ENCODE measurements at places on chromosomes 4 and X.

DNA sequence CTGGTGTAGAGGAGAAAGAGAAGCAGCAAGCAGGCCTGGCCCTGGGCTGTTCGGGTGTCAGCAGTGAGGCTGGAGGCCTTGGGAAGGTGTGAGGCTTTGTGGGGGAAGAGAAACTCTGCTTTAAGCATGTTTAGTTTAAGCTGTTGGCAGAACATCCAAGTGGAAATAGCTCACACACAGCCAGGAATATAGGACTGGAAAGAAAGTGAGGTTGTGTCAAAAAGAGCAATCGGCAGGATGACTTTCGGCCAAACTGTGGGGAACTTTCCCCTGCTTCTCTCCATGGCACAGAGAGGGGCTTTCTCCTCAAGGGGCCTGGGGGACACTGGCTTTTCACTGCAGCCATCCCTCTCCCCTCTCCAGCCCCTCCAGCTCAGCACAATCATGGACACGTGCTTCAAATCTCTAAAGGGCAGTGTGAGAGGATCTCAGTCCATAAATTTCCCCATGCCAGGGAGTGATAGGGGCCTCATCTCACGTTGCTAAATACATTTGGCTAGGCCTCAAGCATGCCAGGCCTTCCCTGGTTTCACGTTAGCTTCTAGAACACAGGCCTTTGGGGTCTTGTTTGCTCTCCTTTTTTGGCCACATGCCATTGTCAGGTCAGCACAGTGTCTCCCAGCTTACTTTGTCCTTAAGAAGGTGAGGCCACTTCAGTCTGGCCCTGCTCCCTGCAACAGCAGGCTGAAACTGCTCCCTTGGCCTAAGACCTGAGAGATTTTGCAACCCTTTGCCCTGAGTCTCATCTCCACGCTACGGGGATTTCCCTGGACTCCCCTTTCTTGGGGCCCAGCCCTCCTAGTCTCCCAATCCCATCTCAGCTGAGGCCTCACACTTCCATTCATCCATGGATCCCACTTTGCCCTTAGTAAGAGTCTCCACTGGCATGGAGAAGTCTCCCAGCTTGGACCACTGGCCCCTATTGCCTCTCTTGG, 8.3 kb upstream of the CITED1 start:
- DNase-seq: no peak

GRCh38 chr4:93834249-93835066, 5.9 kb downstream of the ATOH1 start:
- no peak for DNase-seq

- no peak for DNase-seq
These were observed 21.1 kb upstream of the UVSSA start for GRCh38 chr4:1325681-1326635.

- DNase-seq: no peak
These were observed 1087.4 kb upstream of the SLIT2 start for GRCh38 chr4:19164334-19164733.

DNA sequence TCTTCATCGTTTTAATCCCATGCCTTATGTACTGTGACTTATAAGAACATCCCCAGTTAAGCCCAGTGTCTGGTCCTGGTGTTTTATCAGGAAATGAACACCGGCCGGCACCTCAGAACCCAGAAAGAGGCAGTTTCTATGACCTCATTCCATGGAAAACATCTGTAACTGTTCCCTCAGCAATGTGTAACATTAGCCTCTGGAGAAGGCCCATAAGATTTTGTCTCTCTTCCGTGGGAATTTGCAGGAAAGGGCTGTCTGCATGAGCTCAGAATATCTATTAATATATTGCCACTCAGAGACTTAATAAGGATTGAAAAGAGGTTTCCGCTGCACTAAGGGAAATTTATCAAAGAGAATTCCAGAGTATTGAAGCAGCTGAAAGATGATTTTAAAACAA, 3.1 kb upstream of the TCEANC start:
- no peak for DNase-seq

DNA sequence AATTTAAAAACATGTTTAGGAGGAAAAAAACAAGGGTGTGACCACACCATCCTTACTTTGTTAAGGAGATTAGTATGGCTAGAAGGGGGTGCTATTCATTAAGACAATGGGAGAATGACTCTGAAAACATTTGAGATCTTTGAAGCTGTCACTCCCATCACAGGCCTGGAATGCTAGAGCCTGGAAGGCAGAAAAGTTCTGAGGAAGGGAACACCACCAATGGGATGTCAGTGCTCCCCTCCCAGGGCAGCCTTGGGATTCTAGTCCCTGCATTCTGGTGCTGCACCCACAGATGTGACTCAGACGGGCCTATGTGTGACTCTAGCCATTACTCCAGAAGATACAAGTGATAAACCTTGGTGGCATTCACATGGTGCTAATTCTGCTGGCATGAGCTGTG, 162.2 kb upstream of the ANXA10 start:
- no peak for DNase-seq

DNA sequence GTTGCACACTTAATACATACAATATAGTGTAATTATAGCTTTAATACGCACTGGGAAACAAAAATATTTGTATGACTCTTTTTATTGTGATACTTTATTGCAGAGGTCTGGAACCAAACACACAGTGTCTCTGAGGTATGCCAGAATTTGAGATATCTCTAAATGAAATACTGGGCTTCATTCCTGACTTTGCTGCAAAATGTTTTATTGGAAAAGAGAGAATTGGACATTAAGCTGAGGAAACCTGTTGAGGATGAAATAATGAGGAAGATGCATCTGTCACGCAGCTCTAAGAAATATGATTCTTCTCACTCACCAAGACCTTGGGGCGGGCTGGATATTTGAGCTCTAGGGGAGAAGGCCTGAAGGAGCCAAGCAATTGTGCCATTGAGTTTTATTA, 242.1 kb downstream of the CPE start:
- no peak for DNase-seq

DNA sequence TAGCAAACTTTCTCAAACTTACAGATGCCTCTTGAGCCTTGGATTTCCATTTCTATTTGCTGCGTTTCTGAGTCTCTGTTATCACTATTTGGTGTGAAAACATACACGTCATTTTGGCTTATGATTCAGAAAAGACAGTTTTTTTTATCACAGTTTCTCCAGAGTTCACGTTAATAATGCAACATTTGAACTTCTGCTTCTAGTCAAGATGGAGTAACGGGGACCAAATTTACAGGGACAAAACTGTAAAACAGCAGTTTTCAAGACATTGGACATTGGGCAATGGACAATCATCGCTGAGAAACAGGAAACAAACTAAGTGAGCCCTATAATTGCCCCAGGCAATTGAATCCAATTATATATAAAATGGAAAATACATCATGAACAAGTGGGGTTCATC, 36.2 kb upstream of the TASL start:
- DNase-seq: no peak

GRCh38 chr4:171266671-171267070, 546.5 kb upstream of the GALNTL6 start:
- DNase-seq: no peak

- no peak for DNase-seq
These were observed 122.4 kb upstream of the ACSL4 start for GRCh38 chrX:109855501-109855900.

GRCh38 chrX:108736509-108737479, at the start of gene IRS4:
Gene IRS4 (minus strand): TSS chrX:108736563.
- peak; percentile 3 for DNase-seq

DNA sequence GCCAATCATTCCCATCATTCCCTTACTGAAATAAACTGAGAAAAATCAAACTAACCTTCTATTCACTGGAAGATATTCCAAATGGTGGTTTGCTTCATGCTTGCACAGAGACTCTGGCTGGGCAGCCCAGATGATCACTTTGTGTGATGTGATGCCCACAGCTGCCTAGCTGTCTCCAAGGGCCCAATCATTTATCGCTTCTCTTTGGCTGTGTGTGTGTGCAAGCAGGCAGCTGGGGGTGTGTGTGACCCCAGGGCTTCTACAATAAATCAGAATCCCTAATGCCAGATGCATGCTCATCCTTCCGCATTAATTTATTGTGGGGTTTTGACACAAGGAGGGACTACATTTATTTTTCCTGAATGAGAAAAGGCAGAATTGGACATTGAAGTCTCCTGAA, 140.1 kb upstream of the NDP start:
- no peak for DNase-seq

GRCh38 chrX:149032449-149032848, 472.7 kb downstream of the IDS start:
- no peak for DNase-seq

- no peak for DNase-seq
These were observed 25.4 kb upstream of the SLITRK4 start for GRCh38 chrX:143661286-143661685.

Measured in T47D (cell line).